ENCODE measurements at places on chromosomes 5 and 9. TPM values are rescaled to one million over a fixed set of nuclear protein-coding genes. Genes with fewer than 3 reads are reported as not detected.

The NUTM2G gene
- total RNA-seq: not detected

The DMRTA1 gene
- not detected for total RNA-seq

The PCSK5 gene
- 7.4 TPM for total RNA-seq

The CARD6 gene
- 10.5 TPM for total RNA-seq

The PTGES gene
- 1.1 TPM for total RNA-seq

The TOR1A gene
- 57.2 TPM for total RNA-seq

The BAAT gene
- total RNA-seq: not detected

All from cardiac atrium fibroblast (primary cell).